ENCODE measurements at places on chromosomes 7 and 10.

DNA sequence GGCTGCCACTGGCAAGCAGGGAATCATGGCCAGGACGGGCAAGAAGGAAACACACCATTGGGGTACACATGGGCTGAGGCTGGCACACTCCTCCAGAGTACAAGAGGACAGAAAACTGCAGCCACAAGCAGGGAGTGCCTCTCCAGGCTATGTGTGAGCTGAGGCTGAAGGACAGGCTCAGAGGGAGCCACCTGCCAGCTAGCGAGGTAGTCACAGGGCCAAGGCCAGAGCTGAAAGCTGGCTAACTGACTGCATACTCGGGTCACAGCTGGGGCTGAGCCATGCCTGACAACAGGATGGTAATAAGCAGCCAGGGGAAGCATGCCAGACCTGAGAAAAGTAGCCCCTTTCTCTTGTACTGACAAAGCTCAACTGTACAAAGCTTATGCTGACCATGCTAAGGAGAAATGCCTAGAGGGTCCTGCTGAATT, 52.0 kb downstream of the KIF5B start:
- DNase-seq = no peak

- DNase-seq = no peak
These were observed 14.3 kb downstream of the TMEM273 start for GRCh38 chr10:49173853-49174252.

DNA sequence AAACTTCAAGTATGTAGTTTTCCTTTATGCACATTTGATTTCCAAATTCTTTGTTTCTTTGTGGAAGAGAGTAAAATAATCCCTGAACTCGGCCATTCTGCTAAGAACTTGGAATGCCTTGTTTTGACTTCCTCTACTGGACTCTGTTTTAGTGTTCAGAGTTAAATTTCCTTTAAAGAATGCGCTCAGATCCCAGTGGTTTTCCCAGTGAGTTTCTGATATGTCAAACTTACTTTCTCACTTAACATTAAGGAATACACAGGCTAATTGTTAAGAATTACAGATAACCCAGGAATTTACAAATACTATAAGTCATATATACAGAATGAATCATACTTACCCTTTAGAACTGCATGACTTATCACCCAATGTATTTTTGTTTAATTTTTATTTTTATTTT, 1067.6 kb upstream of the CELF2 start:
- no peak for DNase-seq

DNA sequence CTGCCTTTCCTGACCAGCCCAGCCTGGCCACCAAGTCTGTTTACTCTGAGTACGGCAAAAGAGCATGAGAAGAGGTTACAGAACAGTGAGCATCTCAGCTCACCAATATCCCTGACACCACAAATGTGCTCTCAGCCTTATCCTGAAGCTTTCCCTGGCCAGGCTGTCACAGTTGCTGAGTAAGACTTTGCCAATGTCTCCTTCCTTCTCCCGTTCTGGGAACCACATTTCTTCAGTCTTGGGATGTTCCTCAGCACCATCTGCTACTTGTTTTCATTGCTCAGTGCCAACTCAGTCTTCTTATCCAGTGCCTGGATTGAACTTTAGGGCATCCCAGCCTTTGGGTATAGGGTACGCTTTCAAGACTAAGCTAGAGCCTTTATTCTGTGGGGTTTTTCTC, 7.1 kb upstream of the KCNIP2 start:
- DNase-seq = no peak

DNA sequence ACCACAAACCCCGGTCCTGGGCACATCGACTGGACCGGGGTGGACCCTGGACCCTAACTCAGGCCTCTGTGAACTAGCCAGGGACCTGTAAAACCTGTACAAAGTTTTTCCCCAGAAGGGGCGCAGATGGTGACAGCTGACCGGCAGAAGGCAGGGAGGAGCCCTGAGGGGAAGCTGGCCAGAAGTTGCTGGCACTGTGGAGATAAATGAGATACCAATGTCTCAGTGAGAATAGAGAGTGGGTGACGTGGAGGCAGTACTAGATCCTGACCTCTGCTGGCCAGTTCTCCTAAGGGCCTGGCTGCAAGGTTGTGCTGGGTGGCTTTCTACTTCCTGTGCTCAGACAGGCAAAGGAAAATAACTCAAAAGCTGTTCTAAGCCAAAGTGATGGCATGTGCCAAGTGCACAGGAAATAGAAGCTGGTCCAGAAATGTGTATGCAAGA, 10.6 kb upstream of the TSPAN14 start:
- no peak for DNase-seq

- DNase-seq = no peak
These were observed 578 bp downstream of the ZNF713 start for GRCh38 chr7:55887821-55888247.

Data from SIG-M5 (cell line).